ENCODE measurements at places on chromosomes 4 and X.

GRCh38 chr4:172777729-172778431, 390.7 kb upstream of the GALNT7 start:
- DNase-seq, result no peak

- DNase-seq, result peak; percentile 80
Observed at GRCh38 chr4:80011636-80012236, 61.3 kb downstream of the ANTXR2 start.

GRCh38 chr4:185879666-185880312, 67.8 kb upstream of the SORBS2 start:
- DNase-seq, result no peak

DNA sequence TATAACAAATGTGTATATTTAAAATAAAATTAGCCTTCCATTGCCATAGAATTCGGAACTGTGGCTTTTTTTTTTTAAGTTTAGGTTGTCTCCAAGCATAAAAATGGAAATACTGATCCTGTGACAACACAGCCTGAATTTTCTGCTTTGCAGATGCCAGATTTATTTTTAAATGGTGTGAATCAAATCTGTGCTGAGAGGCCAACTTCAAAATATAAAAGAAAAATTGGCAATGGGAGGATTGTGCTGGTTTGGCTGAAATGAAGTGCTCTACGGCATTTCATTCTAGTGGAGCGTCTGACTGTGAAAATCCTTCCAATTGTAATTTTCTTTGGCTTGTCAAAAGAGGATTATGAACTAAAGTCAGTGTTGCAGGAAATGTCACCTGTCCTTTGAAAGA, 580.3 kb upstream of the ZFP42 start:
- DNase-seq, result no peak

DNA sequence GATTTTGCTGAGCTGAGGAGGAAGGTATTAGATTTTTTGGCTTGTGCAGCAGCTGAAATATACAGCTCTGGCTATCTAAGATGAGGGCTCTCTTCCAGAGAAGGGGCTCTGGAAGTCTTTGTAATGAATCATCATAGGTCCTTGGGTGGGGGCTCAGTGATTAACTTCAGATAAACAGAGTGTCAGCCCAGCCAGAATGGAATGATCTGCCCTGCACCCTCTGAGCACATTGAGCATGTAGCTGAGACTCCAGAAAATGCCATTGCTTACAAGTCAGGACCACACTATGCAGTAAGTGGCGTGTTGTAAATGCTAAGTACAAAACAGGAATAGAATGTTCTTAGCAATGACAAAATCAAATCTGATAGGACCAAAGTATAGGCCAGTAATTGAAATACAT, 836.0 kb downstream of the PDHA2 start:
- DNase-seq, result peak; percentile 80

- no peak for DNase-seq
Observed at GRCh38 chr4:137881641-137882040, 349.3 kb upstream of the PCDH18 start.

GRCh38 chr4:22596409-22596808, 80.5 kb upstream of the ADGRA3 start:
- DNase-seq, result no peak

DNA sequence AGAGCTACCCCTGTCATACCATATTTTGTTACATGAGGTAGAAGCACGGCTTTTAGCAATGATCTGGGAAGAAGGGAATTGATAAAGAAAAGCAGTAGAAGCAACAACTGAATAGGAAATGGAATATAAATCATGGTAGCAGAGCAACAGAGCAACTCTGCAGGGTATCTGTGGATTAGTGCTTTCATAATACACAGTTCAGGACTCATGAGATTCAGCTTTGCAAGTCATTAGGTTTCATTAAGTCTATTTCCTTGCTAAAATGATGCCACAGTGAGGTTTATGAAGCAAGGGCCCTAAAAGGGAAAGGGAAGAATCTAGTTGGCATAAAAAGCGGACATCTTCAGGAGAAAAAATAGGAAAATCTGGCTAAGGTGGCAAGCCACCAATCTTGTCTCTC, 45.6 kb upstream of the GRPR start:
- no peak for DNase-seq

- peak; percentile 42 for DNase-seq
Observed at GRCh38 chr4:36088542-36088941, 155.8 kb downstream of the ARAP2 start.

DNA sequence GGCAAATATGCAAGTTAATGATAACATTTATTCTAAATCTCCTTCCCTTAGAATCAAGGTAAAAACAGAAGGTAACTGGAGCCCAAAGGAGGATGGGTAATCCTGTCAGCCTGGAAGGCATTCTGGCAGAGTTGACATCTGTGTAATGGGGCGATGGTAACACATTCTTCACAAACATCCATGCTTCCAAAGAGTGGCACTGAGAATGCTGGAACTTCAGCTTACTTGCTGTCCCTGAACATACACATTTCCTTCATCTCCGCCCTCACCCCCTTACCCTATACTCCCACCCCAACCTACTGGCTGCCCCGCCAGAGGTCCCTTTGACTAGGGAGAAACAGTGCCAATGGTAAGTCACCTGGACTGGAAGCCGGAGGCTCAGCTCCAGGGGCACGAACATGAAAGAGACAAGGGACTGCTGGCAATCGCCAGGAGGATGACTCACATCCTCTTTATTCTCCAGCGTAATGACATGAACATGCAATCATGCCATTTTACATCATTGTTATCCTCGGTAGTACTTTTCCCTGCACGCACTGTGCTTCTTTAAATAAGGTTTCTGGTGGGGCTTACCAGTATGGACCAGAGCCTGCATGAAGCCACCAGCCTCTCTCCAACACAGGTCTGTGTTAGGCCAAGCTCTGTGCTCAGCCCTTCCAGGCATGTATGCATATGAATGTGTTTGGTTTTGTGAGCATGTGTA, 694.2 kb upstream of the TENM3 start:
- peak; percentile 96 for DNase-seq

- no peak for DNase-seq
Observed at GRCh38 chrX:50905334-50905733, 5.2 kb upstream of the BMP15 start.

DNA sequence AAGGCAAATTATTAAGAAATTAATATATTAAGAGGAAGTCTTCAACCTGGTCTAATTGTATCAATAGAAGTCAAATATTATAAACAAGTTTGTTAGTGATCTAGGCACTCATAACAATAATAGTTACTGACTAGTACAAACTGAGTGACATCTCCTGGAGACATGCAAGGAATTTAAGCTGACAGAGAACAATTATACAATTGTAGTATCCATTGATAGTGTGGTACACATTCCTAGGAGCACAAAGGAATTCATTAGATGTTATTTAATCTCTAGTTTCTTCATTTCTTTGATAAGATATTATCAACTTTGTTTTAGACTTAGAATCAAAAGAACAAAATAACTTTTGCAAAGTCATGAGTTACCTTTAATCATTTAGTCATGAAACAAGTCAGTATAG, 1048.6 kb downstream of the PCDH7 start:
- DNase-seq, result no peak

DNA sequence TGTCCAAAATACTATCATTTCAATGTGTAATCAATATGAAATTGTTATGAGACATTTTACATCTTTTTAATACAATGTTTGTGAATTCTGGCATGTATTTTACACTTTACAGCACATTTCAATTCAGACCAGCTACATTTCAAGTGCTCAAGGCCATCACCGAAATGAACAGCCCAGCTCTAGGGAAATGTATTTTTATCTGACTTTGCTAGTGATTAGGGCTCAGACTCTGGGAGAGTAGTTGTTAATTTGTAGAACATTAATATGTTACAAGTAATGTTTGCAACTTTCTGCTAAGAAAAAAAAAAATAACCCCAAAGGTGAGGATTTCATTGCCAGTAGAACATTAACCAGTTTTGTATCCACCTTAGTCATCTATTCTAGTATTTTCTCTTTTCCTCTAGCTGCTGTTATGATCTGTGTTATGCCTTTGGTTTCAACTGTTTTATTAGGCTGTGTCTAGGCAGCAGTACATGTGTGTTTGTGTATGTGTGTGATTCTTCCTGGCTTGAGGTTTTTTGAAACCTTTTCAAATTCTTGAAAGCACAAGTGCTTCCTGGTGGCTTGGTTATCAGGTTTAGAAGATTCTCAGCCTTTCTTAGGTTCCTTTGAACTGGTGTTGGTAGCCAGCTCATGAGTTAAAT, 125.9 kb downstream of the NSUN7 start:
- no peak for DNase-seq

DNA sequence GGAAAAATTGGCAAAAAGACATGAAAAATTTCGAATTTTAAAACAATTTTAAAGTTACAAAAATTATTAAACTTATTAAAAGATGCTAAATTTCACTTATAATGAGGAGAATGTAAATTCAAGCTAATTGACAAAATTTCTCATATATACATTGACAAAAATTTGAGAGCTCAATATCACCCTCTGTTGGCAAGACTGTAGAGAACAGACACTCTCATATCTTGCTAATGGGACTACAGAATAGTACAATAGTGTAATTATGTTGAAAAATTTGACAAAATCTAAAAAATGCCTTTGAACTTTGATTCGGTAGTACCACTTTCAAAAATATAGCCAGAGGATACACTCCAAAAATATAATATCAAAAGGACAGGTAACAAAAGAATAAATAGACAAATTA, 29.8 kb downstream of the DCAF8L2 start:
- DNase-seq, result no peak

GRCh38 chrX:46704767-46705386, 54.0 kb downstream of the SLC9A7 start:
- DNase-seq, result peak; percentile 69

DNA sequence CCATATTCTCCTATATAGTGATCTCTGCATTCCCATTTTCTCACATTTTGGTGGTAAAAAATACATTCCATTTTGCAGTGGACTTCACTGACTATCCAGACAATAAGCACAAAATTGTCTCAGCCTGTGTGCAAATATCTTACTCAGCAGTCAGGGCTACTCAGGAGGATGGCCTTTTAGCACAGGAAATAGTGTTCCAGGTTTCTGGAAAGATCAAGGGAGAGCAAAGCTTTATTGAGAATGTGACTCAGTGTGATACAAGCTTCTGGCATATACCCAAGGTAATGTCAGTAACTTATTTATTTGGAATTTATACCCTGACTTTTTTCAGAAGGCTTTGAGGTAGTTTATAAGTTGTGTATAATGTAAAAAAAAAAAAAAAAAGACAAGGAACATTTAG, 233.4 kb downstream of the TEX13A start:
- DNase-seq, result peak; percentile 3

DNA sequence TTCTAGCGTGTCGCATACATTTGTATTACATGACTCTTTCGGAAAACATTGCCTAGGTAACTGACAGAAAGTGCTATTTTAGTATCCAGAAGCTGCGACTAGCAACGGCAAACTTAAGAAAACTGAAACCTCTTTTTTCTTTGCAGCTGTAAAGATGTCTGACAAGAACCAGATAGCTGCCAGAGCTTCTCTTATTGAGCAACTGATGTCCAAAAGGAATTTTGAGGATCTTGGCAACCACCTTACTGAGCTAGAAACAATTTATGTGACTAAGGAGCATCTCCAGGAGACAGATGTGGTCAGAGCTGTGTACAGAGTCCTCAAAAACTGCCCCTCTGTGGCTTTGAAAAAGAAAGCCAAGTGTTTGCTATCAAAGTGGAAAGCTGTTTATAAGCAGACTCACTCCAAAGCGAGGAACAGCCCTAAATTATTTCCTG, 9.4 kb downstream of the TCEANC start:
- no peak for DNase-seq

DNA sequence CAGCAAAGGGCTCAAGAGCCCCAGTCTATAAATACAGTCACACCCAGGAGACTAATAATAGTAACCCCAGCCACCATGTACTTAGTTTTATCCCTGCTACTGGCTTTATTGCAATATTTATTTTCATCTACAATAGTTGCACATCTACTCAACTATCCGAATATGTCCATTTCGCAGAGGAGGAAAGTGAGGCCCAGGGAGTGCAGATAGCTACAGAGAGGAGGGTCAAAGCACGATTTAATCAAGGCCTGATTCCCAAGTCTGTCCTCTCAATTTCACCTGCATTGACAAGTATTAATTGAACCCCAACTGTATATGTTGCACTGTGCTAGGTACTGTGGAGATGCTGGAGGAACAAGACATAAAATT, 4.0 kb upstream of the PLP2 start:
- no peak for DNase-seq

DNA sequence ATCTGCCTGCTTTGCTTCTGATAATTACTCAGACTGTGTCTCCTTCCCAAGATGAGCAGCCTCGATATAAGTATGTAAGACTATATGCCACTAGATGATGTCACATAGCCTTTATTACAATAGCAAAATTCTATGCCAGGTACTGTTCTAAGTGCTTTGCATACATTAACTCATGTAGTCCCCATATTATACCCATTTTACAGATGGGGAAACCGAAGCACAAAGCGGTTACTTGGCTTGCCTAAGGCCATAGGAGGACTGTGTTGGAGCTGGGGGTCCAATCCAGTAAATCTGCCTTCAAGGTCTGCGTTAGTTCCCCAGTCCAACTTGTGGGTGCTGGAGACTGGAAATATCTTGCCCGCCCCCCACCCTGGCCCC, 826 bp upstream of the SCML1 start:
- DNase-seq, result no peak

DNA sequence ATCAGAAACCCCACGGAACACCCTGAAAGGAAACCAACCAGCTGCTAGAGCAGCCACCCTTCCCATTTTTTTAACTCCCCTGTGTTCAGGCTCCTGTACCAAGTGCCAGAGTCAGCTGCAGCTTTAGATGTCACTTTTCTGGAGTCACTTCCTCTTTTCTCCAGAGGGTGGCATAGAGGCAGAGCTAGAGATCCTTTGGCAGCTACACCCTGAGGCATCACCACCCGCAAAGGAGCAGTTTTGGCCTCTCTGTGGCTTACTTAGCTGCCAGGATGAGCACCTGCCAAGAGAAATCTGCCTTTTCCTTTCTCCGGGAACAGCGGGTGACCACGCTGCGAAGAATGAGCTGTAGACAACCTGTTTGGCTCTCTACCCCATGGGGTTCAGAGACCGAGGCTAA, 58.0 kb upstream of the CHRDL1 start:
- peak; percentile 5 for DNase-seq

- no peak for DNase-seq
Observed at GRCh38 chrX:110359273-110359672, 625 bp downstream of the RTL9 start.

DNA sequence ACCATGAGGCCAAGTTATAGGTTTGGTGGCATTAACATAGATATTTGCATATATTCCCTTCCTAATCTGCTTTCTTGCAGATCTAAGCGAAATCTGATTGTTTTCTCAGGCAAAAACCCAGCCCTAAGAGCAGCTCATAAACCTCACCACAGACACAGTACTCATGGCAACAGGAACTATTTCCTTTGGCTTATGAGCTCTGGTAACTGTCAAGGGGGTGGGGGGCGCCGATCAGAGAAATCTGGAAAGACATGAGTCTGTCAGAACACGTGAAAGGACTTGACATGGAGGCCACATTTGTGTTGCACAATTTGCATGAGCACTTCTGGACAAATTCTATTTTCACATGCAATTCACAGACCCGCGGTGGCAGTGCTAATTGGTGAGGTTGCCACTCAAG, 83.7 kb downstream of the MGST2 start:
- DNase-seq, result no peak

- DNase-seq, result peak; percentile 16
Observed at GRCh38 chrX:154980330-154981115, 42.0 kb downstream of the F8 start.

Measured in astrocyte (in vitro differentiated cells and primary cell).